ENCODE measurements at places on chromosomes 2 and 18.

DNA sequence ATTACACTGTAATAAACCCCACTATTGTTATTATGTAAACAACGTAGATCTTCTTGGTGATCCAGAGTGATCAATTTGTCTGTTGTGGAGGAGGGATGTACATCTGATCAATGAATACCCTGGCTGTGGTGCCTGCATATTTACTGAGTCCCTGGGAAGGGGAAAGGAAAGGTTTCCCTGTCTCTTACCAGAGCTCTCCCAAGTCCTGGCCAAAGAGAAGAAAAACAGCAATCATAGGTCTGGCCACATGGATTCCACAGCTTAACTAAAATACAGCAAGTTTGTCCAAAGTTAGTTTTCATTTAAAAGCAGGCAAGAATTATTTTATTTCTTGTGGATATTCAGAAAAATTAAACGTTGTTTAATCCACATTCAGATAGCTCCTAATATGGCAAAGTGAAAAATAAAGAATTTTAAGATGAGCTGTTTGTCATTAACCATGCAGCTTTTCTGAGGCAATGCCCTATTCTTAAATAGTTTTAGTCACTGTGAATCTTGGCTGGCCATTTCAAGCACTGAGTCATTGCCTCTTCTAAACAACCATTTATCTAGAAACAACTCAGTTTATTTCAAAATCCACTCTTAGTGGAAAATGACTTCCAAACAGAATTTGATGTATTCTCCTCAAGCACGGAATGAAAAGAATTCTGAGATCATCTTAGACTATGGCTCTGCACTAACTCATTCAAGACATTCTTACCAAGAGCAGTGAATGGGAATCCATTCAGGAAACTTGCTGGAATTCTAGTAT is 1004.4 kb upstream of the CDH2 start:
- DNase-seq, result peak; percentile 87

GRCh38 chr2:112162956-112163355 is 24.8 kb downstream of the FBLN7 start:
- no peak for DNase-seq

- DNase-seq, result peak; percentile 81
These were observed 1.1 kb downstream of the TTL start for GRCh38 chr2:112483042-112483473.

DNA sequence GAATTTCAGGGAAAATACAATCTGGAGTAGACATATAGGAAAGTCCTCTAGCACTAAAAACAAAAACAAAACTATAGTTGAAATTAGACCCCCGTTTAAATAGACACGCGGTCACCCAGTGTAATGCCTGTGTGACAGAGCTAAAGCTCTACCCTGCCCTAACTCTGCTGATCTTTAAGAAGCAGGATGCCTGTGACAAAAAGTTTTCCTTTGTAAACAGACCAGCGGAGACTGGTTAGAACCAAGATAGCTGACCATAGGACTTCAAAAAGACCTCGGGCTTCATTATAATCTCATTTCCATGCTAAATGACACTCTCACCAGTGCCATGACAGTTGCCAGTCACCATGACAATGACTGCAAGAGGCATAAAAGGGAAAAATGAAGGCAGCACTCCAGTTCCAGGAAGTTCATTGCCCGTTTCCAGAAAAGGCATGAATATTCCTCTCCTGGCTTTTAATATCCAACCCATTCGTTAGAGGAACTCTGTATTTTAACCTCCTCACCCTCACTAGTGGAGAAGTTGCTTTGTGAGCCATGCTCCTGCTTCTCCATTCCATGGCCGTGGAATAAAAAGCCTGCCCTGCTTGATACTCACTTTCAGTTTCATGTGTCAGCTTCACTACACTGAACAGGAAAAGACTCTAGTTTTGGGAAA is 157.2 kb upstream of the COPS8 start:
- no peak for DNase-seq

- no peak for DNase-seq
These were observed 107.6 kb downstream of the LRP2 start for GRCh38 chr2:169254774-169255173.

GRCh38 chr2:167783261-167784083 is 463.9 kb downstream of the STK39 start:
- peak; percentile 39 for DNase-seq

DNA sequence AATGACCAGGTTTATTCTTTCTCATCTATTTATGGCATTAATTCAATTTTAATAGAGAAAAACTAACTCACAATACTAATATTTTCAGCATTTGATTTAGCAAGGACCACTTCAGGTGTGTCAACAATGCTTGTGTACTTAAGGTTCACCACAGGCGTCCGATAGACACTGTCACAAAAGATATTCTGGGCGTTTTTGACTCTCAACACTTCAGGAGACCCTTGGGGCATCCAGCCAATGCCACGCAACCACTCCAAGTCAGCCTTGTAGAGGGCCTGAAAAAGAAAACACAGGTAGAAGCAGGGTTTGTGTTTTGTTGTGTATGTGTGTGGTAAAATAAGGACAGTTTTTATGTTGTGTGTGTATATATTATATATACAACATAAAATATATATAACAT is 158.2 kb downstream of the NEB start:
- DNase-seq, result no peak

DNA sequence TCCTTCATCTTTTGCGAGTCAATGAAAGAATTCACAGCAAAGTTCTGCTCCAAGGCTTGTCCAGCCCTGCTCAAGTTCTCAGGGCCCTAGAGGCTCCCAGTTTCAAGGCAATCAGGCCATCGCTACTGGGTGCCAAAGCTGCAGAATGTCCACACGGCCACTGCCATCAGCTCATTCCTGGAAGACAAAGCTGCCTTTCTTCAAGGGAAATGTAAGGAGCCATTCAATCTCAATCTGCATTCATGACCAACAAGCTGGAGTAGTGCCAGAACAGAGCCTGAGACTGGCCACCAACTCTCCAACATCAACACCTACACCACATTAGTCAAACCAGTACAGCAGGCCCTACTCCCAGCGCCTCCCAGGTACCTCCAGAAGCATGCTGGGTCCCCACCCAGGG is 202.2 kb downstream of the TCF4 start:
- no peak for DNase-seq

GRCh38 chr2:51410331-51410730 is 378.4 kb upstream of the NRXN1 start:
- no peak for DNase-seq

- DNase-seq, result no peak
These were observed 3.9 kb upstream of the TRIB2 start for GRCh38 chr2:12712881-12713280.

DNA sequence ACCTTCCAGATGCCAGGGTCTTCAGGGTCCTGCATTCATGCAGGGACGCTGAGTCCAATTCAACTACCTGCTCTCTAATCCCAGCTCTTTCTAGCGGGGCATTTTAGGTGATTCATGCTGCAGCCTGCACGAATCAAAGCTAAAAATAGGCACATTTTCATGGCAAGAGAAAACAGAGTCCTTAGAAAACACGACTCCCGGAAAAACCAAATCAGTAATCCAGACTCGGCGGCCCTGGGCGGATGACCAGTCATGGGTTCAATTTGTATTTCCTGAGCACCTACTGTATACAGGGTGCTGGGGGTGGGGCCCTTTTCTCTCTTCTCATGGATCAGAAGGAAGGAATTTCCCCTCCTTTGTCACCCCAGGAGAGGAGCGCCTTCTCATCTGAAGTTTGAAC is 64.4 kb downstream of the LONRF2 start:
- DNase-seq, result no peak

DNA sequence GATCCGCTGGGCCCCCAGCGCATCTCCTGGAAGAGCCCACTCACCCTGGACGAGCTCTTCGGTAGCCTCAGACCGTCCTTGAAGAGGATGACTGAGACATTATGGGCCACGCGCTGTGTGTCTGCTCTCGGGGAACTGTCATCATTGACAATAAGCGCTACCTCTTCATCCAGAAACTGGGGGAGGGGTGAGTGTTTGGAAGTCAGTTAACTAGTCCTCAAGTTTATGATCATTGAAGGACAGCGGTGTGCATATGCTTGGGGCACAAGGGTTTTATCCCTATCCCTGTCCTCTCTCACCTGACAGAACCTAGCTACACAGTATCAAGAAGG is 586 bp downstream of the STK16 start:
- no peak for DNase-seq

DNA sequence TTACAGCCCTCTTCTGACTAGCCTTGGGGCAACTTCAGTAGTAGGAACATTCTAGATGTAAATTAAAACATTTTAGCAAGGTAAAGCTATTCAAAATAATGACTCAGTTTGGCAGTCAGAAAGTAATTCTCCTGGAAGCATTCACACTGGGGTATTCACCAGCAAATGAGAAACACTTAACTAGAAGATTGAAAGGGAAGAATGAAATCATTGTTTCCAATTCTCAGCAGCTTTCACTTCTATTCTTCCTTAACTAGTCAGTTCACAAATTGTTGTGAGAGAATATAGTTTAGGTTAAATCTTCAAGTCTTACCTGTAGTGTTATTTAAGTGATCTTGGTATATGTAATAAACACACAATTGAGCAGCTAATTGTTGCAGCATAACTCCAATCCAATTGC is 1135.6 kb upstream of the FAM98A start:
- DNase-seq, result no peak

GRCh38 chr2:113795405-113795920 is 39.0 kb upstream of the SLC35F5 start:
- DNase-seq, result peak; percentile 10

- no peak for DNase-seq
These were observed 120.9 kb downstream of the CNTNAP5 start for GRCh38 chr2:124145982-124146381.

DNA sequence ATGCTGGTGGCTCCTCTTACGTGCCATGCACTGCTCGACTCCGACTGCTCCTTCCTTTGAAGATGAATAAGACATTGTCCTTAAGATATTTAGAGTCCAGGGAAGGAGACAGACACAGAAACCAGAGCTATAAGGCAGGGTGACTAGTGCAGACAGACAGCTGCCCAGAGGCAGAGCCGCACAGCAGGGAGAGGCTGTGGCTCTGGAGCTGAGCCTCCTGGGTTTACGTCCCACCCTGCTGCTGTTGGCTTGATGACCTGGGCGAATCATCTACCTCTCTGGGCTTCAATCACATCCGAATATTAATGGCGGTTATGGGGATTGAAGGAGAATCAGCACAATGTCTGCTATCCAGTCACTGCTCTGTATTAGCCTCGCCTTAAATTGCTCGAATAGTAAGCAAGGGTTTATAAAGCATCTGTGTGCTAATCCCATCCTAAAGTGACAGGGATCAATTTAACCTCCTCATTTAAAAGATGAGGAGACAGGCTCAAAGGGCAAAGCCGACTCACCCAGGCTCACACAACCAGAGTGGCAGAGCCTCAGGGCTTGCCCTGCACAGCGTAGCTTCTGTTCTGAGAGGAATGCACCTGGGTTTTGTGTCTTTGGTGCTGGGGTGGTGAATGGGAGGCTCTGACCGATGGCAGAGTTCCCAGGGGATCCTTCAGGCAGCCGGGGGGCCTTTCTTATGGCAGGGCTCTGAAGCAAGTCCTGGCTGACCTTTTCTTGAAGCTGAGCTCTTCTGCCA is 284.1 kb downstream of the MYCN start:
- no peak for DNase-seq

GRCh38 chr2:230172852-230173251 is 46.9 kb downstream of the SP110 start:
- DNase-seq, result no peak

DNA sequence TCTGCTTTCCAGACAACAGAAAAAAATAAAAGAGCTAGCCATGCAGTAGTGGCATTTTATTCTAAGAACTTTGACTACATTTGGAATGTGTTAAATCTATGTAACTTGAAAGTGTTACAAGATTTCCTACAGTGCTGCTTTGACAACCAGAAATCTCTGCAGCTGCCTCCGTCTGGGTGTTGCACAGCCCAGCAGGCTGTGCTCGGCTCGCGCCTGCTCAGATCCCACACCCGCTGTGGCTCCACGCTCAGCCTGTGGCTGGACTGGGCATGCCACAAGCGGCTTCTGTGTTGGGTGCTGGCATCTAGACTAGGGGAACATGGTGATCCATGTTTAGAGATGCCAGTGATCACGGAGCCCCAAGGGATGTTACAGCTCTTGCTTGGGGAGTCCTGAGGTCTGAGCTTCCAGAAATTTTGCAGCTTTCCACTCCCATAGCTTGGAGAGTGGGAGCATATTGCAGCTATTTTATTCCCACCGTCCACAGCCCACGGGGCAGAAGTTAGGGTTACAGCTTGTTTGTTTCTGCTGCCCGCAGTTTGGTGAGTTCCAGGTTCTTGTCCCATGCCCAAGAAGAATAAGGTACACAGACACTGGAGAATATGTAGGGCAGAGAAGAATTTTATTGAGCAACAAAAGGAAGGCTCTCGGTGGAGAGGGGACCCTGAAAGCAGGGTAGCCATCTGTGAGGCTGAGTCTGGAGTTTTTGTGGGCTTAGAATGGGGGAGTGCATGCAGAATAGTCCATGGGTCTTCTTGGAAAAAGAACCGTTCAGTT is 44.1 kb downstream of the FAM171B start:
- no peak for DNase-seq

GRCh38 chr2:162123806-162124758 is 28.0 kb downstream of the GCG start:
- peak; percentile 60 for DNase-seq

DNA sequence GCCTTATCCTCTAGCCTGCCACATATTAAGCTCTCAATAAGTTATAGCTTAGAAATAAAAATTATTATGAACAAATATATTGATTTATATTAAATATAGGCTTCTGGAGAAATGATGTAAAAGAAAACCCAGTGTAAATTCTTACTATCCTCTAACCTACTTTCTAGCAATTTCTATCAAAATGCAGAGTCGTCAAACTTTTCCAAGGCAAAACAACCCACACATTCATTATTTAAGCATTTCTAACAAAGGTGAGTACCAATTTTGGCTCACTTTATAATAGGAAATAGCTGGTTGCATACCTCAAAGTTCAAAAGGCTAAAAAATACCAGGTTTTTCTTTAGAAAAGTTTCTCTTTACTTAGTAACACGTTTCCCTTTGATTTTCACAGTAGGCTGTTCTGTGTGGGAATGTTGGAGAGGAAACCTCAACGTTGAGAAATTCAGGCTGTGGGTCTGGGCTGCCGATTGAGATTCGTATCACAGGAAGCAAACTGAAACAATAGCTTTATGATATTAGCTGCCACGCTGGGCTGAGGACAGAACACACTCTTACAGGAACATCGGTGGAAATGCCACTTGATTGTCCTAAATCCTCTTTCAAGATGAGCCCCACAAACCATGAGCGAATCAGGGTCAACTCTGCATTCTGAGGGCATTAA is 53.0 kb downstream of the EPAS1 start:
- DNase-seq, result no peak

DNA sequence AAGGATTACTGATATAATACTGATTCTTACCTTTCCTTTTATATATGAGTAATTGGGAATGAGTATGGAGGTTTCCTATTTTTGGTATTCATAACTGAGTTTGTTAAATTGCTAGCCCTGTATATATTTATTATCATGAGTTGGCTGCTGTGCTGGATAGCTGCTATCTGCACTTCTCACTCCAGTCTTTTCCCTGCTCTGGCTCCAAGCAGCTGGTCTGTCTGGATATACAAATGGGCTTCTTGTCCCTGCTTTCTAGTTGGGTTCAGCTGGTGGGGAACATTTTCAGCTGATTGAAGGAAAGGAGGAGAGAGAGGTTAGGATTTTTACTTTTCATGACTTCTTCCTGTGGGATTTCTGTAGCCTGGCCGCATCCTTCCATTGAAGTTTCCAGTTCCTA is 41.2 kb downstream of the AGFG1 start:
- DNase-seq, result no peak
